ENCODE measurements at places on chromosomes 1 and 21. TPM values are rescaled to one million over a fixed set of nuclear protein-coding genes. Genes with fewer than 3 reads are reported as not detected.

DNA sequence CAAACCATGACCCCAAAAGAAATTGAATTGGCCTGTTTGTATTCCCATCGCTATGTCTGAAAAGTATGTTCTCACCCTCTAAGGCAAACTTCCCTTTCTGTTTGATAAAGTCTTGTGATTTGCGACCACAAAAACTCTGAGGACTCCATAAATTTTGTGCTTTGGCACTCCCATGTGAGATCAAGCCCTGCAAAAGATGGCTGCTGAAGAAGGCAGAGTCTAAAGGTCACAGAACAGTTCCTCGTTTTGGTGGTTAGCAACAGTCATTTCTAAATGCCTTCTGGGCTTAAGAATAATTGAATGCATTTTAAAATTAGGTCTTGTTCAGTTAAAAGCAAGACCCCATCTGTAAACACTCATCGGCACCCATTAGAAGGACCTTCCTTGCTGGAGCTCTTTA is 441.6 kb downstream of the OMA1 start:
- no peak for DNase-seq
- no peaks in the 10 kb centered on the region for H3K36me3 ChIP-seq
- no peak overlapping the region for H3K4me3 ChIP-seq
- no peaks in the 10 kb centered on the region for H3K4me1 ChIP-seq
- H3K27me3 ChIP-seq = no peaks in the 10 kb centered on the region

DNA sequence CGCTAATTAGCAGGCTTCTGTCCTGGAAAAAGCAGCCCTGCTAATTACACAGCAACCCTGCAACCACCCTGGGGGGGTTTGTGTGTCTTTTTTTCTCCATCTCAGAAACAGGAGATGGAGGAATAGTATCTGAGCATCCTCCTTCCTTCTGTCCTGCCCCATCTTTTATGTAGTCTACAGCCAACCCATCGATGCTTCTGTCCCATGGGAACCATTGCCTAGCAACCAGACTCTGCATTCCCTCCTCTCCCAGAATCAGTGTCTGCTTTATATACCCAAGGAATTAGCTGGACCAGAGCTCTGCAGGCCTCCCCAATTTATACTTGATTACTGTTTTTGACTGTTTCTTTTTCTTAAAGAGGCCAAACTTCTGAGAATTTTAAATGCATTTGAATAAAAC is 35.1 kb downstream of the LRRC38 start:
- H3K27me3 ChIP-seq = no peaks in the 10 kb centered on the region
- H3K36me3 ChIP-seq = no peaks in the 10 kb centered on the region
- DNase-seq = no peak
- H3K4me3 ChIP-seq = no peak overlapping the region
- no peak overlapping the region for H3K27ac ChIP-seq

Gene PPOX
- total RNA-seq = 8.9 TPM

GRCh38 chr1:32773764-32774463 is 43.2 kb downstream of the YARS1 start:
- H3K27me3 ChIP-seq = no peaks in the 10 kb centered on the region
- no peak for DNase-seq
- no peak overlapping the region for H3K4me3 ChIP-seq

Gene GBP1
- total RNA-seq = 68.0 TPM

DNA sequence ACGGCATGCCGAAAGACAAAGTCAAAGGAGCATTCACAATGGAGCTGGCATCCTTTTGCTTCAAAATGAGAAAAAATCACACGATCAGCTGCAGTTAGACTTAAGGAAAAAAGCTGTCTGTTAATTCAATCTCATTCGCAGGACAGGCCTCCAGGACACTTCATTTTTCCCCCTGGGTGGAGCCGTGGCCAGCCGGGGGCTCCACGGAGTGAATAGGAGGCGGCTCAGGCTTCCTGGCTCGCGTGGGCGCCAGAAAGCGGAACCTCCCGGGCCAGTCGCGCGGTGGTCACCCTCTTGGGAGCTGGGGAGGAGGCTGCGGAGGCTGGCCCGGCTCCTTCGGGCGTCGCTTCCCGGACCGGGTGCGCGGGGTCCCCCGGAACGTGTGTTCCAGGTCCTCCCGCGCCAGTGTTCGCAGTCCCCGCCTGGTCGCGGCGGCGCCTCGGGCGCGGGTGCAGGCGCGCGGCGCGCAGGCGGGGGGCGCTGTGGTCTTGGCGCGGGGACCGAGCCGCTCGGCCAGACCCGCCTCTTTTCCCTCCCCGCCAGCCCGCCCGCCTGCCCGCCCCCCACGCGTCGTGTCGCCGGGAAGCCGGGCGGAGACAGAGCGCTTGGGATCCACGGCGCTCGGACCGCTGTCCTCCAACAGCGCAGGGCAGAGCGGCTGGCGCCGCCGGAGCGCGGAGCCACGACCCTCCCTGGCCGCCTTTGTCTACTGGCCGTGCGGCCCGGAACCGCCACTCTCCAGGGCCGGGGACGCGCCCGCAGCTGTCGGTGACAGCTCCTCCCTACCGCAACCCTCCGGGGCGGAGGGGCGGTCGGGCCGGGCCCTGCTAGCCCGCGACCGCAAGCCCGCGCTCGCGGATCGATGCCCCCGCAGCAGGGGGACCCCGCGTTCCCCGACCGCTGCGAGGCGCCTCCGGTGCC is at the start of gene RHOU:
Gene RHOU, plus strand, starts transcription at position 599 of the 921 bp plus-strand sequence. Its CDS starts 264 bp downstream, at position 863.
- peaks cover 10% of the 10 kb centered on the region for H3K4me1 ChIP-seq
- peaks cover 18% of the 10 kb centered on the region for H3K36me3 ChIP-seq
- peak within 1 kb of the TSS; percentile 76 for H3K27ac ChIP-seq

Measured in SJSA1 (cell line).